ENCODE measurements at places on chromosomes 7 and 10.

DNA sequence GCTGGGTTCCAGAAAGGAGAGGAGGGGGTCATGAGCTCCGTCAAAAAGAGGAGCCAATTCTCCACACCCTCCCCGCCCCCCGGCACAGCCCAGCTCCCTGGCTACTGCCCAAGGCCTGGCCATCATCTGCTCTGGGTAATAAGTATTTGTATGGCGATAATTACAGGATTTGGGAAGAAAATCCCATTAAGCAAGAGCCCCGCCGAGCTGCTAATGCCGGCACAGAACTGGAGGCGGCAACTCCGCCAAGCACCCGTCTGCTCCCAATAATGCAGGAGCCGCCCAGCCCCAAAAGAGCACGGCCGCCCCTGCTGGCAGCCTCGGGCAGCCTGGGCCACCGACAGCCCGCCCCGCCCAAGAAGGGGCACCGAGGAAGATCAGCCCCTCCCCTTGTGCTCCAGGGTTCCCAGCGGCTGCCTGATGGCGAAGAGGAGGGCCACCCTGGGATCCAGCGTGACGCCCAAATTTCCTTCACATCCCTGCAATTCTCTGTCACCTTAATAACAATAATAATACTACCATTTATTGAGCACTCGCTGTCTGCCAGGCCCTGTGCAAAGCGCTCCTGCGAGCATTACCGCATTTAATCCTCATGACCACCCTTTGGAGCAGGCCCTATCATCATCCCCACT lies 5.9 kb downstream of the SLIT1 start:
- peak; percentile 50 for DNase-seq

GRCh38 chr7:127802845-127803244 lies 150.9 kb downstream of the SND1 start:
- no peak for DNase-seq

DNA sequence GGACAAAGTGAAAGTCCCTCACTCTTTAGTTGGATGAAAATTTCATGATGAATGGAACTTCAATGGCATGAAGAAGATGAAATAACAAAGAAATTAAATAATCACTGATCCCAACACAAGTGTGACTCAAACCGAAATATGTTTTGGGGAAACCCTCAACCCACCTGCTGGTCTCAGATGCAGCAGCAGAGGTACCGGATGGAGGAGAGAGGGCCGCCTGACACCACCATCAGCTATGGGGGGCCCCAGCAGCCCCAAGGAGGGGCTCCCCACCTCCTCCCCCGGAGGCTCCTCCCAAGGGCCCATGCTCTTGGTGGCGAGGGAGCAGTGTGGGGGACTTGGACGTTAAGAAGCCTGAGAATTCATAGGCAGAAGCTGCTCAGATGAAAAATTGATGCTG lies 137.2 kb upstream of the ADARB2 start:
- DNase-seq: no peak

GRCh38 chr7:376306-377079 lies 86.5 kb downstream of the FOXL3 start:
- no peak for DNase-seq

GRCh38 chr7:133941496-133941895 lies 185.6 kb upstream of the LRGUK start:
- DNase-seq: no peak

GRCh38 chr10:114173921-114174694 lies at the start of gene CCDC186:
Gene CCDC186, minus strand, starts transcription at chr10:114174203. Its CDS starts 10,935 bp downstream, at chr10:114163268.
- DNase-seq: peak; percentile 98

- no peak for DNase-seq
Measured at GRCh38 chr10:80497187-80498077, 40.3 kb upstream of the SH2D4B start.

GRCh38 chr7:7816084-7816483 lies 97.7 kb upstream of the RPA3 start:
- no peak for DNase-seq

- DNase-seq: peak; percentile 85
Measured at GRCh38 chr10:29345144-29345909, 56.5 kb downstream of the LYZL1 start.

GRCh38 chr7:55730197-55730596 lies 132.4 kb downstream of the SEPTIN14 start:
- no peak for DNase-seq

GRCh38 chr10:127945948-127946711 lies 39.2 kb downstream of the PTPRE start:
- no peak for DNase-seq

DNA sequence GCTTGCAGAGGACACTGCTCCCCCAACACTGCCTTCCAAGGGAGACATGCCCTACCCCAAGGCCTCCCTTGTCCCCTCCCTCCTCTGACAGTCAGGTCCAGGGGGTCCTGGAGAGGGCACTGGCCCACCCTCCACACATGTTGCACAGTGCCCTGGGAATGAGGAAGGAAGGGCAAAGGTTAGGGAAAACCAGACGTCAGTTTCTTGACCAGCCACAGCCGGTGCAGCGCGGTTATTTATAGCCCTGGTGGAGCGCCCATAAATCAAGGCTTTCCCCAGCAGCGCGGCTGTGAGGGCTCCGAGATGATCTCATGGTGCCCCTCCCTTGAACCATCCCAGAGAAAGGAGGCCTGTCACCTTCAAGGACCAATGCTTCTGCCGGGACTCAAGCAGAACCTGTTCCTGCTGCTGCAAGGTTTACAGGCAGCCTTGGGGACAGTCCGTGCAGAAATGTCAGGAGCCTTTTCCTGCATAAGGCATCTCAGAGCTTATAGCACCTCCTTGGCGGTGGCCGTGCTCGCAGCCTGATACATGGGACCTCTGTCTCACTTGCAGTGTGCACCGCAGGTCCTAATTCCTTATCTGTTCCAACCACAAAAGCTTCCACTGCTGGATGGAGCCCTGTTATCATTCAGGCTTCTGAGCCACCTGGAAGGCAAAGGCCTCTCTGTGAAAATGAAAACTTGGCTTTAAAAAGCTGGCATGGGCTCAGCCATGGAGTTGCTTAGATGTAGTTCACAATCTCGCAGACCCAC lies 127.3 kb downstream of the LHPP start:
- peak; percentile 81 for DNase-seq

- DNase-seq: no peak
Measured at GRCh38 chr10:132455986-132456847, 59.2 kb downstream of the PWWP2B start.

GRCh38 chr7:44673771-44674170 lies 67.3 kb downstream of the OGDH start:
- DNase-seq: no peak

DNA sequence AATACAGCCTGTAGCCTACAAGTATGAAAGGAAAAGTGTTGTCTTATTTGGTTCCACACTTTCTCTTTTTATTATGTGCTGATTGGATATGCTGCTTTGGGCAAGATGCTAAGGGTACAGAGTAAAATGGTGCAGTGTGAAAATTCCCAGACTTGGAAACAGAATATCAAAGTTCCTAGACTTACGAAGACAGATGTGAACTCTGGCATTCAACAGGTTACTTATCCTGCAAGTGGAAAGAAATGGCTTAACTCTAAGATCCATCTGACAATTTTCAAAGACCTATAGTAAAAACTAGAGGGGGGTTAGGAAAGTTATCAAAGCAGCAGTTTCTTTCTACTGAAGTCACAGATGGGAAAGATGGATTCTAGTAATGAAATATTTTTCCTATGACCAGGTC lies 24.1 kb downstream of the CUTC start:
- DNase-seq: no peak

DNA sequence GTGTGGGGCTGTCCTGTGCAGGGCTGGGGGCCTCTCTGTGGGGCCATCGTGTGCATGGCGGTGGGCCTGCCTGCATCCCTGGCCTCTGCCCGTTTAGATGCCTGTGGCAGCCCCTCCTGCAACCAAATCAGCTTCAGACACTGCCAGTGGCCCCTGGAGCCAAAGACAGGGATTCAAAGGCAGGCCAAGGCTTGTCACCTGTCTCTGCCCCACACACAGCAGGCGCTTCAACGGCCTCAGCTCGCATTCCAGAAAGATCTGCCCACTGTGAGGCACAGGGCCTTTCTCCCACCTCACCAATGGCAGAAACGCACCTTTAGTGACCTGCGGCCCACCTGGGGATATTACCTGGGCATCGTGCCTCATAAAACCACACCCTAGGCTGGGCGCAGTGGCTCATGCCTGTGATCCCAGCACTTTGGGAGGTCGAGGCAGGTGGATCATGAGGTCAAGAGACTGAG lies 46.0 kb downstream of the INSIG1 start:
- no peak for DNase-seq

DNA sequence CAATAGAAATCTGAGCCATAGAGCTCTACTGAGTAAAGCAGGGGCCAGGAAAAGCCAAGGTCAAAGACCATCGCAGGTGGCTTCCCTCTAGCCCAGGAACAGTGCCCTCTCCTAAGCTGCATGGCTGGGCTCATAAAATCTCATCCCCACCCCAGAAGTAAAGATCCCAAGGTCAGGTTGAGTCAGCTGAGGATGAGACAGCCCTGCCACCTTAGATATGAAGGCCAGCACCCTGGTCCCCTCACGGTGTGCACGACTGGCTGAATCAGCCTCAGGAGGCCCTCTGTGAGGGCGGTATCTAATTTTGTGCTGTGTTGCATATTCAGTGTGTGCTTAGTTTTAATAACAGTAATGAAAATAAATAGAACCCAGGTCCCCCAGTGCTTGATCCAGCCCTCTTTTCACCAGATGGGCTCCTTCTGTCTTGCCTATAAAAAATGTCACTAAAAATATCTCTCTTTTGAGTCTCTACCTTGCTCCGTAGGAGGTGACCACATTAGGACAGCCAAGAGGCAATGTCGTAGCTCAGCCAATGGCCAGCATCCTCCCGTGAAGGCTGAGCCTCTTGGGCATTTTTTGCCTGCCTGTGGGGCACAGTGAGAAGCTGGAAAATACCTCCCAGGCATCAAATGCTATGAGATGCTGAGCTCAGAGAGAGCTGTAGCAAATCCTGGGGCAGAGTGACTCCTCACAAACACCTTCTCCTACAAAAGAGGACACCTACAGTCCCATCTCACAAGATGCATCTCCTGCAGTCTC lies 424.0 kb downstream of the PLXNA4 start:
- DNase-seq: peak; percentile 37

DNA sequence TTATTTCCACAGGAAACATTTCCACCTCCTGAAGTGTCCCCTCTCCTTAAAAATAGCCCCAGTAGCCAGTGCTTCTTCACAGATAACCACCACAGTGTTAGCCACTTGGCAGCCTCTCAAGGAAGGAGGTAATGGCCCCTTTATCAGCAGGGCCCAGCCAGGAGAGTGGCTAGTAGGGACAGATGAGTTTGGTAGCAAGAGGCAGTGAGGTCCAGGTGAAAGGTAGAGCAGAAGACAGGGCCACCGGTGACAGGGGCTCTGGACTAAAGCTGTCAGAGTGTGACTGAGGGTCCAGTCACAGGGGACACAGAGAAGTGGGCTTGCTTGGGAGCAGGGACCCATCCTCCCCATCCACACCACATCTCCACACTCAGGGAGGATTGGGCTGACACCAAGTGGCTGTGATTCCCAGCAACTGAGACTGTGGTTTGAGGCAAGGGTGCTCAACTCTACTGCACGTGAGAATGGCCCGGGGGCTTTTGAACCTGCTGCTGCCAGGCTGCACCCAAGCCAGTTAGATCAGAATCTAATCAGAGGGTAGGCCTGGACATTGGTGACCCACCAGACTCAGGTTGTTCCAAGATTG lies 52.2 kb downstream of the C10orf120 start:
- DNase-seq: no peak

DNA sequence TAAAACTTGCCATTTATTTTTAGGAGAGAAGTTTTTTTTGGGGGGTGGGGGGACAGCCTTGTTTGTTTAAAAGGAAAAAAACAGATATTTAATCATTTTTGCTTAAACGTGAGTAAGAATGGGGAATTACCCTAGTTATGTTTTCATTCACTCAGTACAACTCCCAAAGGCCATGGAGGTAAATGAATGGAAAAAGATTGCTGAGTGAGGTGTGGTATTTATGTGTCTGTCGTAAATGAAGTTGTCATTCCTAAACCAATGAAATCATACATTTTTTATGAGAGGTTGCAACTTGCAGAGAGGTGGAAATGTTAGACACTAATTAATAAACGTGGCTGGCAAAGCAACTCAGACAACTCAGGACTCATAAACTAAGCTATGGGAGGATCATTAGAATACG lies 218.1 kb downstream of the CELF2 start:
- DNase-seq: no peak

- peak; percentile 42 for DNase-seq
Measured at GRCh38 chr10:123967626-123968243, 76.1 kb upstream of the CPXM2 start.

GRCh38 chr7:128135515-128136214 lies 104.4 kb upstream of the LRRC4 start:
- peak; percentile 52 for DNase-seq

GRCh38 chr7:40717242-40717641 lies 582.4 kb downstream of the SUGCT start:
- peak; percentile 71 for DNase-seq

GRCh38 chr7:41824284-41824683 lies 121.4 kb upstream of the INHBA start:
- DNase-seq: no peak

GRCh38 chr10:24716295-24716694 lies 7.4 kb downstream of the ARHGAP21 start:
- DNase-seq: peak; percentile 77

GRCh38 chr7:76998285-76998589 lies 33.9 kb downstream of the SPDYE17 start:
- DNase-seq: no peak

DNA sequence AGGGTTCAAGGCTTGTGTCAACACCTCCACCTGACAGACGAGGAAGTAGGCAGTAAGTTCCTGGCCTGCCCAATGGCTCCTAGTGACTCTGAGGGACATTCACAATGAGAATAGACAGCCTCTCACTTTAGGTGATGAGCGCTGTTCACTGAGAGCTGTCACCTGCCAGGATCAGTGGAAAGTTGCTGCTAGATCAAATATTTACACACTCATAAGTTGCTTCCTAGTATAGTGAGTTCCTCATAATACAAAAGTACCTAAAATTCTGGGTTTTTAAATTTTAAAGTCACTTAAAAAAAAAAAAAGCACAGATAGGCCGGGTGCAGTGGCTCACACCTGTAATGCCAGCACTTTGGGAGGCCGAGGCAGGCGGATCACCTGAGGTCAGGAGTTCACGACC lies 320.8 kb downstream of the PRPF18 start:
- DNase-seq: no peak

DNA sequence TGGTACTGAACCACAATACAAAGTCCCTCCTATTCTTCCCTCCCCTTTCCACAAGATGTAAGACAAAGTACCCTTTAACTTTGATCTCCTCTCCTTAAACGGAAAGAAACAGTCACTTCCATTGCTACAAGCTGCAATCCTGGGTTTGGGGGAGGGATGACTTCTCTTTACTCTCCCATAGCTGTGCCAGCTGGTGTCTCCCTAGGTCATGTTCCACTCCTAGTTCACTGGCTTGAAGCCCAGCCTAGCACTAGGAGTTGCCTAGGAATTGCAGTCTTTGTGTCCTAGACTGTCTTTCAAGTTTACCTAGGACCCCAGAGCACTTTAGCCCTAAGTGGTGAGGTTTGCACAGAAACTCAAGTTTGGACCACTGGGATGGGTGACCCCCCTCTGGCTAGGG lies 311.1 kb downstream of the HPSE2 start:
- DNase-seq: no peak

GRCh38 chr7:142654398-142654797 lies 94.9 kb upstream of the PRSS1 start:
- no peak for DNase-seq

- DNase-seq: no peak
Measured at GRCh38 chr7:92731335-92732063, 104.9 kb downstream of the CDK6 start.

Measured in cerebellar cortex (tissue), 1 donor.